Foreskin fibroblast (primary cell): ENCODE measurements at places on chromosomes 11 and 22.
A peak's percentile ranks its signal among the peaks of the same experiment; 100 is the strongest.

GRCh38 chr22:40022536-40023240, 27.9 kb downstream of the FAM83F start:
- DNase-seq: no peak

DNA sequence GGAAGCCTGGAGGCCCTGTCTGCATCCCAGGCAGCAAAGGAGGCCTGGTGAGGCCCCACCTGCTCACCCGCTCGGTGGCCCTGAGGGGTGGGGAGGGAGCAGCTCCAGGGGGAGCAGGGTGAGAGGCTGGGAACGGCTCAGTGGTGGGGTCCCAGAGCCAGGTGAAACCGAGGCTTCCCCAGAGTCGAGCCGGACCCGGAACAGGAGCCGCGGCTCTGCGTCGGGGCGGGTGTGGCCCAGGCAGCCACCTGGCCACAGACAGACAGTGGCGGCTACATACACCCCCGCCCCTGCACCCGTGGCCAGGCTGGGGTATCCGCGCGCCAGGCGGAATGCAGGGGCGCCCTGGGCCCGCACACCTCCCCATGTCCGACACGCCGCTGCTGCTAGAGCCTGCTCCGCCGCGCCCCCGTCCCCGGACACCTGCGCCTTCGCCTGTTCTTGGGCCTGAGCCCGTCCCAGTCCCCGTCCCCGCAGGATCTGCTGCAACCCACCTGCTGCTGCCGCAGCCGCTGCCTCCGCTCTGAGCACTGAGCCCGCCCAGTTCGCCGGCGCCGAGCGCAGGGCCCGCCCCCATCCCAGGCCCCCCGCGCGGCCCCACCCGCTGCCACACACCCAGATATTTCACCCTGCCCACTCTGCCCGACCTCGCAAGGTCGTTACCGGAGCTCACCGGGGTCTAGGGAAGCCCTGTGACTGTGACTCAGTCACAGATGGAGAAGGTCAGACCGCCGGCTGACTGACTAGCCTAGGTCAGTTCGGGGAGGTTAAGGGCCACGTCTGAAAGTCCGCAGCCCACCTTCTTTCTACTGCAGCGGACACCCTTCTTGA, at the start of gene SLC7A4:
Gene SLC7A4 (minus strand): TSS at position 525 of the 831 bp plus-strand sequence. CDS start 749 bp downstream, outside the sequence.
- no peak for DNase-seq

DNA sequence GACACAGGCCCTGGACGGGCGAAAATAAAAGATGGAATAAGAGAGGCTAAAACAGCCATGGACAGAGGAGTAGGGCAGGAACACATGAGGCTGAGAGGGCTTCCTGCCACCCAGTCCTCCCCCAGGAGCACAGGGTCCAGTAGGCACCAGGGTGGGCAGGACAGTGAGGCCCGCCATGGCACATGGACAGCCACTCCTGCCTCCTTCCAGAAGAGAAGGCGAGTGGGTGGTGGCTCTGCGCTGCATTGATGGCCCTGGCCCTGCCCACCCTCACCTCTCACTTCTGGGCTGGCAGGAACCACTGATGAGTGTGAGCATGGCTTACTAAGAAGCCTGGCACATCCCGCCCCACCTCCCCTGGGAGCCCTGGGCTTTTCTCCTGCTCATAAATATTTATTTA, 51.2 kb downstream of the TPBGL start:
- DNase-seq: no peak

DNA sequence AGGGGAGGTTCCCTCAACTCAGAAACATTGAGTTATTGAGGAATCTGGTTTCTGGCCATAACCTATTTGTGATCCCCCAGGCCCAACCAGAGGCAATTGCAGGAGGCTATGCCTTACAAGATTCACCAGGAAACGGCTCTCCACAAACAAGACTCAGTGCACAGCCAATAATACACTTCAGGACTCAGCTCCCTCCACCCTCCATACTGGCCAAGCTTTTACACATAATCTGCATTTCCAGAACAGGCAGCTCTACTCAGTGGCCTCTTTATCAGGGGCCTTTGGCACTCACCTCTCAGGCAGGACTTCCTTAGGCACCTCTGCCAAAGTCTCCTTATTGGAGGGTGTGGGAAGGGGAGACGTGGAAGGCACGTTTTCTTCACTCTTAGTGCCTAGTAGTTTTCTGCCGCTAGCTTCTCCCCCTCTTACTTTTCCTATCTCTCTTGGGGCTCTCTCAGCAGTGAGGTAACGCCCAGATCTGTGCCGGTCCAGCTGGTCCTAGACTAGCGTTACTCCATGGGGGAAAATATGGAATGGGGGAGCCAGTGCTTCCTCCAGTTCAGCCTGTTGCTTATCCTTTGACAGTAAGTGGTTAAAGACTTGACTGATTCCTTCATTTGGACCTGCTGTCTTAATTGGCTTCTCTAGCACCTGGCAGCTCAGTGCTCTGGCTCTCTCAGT, 62.8 kb upstream of the ANO3 start:
- no peak for DNase-seq

DNA sequence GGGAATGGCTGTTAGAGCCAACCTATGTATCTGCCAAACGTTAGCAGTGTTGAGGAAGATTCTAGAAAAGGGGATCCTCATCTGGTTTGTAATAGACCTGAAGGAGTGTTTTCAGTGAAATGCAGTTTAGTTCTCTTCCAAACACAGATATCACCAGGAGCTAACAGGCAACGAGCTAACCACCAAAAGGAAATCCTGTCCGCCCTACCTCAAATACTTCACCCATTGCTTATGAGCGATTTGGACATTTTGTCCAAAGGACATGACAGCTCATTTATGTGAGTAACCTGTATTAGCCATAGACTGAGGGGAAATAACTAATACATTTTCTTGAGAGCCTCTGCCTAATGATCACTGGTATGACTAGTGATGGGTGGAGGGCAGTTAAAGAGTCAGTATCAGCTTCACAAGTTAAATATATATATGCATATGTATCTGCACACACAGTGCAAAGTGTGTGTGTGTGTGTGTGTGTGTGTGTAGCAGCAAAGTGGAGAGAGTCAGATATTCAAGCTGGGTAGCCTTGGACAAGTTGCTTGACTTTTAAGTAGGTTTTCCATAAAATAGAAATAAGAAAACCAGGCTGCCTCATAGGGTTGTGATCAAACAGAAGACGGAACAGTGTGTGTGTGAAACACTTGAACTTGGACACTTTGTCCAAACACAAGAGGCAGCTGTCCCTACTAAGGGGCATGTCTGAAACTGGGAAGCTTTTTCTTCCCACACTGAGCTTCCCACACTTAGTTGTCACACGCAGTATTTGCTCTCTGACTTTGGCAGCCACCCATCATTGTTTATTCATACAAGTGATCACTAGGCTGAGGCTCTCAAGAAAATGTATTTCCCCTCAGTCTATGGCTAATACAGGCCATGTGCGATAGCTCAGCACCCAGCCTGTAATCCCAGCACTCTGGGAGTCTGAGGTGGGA, 940 bp upstream of the C11orf91 start:
- DNase-seq: peak; percentile 82

DNA sequence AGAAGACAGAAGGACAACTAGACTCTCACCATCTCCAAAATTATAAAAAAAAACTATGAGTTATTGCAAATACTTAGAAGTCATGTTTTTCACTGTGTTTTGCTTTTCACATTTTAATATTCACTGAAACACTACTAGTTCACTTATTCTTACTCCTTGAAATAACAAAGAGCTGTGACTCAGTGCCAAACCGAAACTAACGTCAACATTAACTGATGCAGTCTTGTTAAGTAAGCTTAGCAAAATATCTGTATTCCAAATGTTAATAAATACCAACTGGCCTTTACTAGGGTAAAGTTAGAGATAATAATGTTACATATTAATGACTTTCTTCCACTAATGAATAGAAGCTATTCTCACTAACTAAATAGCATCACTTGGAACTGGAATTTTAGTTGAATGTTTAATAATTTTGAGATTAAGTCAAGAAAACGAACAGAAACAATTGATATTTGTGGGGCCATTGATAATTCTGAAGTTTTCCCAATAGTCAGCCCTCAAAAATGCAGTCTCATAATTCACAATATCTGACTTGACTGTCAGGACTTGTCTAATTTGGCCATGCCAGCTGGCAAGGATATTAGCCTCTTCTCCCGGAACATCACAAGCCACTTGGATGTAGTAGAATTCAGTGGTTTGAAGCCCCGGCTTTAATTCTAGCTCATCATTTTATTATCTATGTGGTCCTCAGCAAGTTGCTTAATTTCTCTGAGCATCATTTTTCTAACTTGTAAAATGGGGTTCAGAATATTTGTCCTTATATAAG, 230.1 kb upstream of the DDI1 start:
- peak; percentile 85 for DNase-seq

- no peak for DNase-seq
These were observed 1455.3 kb downstream of the BRD1 start for GRCh38 chr22:48372390-48372789.

DNA sequence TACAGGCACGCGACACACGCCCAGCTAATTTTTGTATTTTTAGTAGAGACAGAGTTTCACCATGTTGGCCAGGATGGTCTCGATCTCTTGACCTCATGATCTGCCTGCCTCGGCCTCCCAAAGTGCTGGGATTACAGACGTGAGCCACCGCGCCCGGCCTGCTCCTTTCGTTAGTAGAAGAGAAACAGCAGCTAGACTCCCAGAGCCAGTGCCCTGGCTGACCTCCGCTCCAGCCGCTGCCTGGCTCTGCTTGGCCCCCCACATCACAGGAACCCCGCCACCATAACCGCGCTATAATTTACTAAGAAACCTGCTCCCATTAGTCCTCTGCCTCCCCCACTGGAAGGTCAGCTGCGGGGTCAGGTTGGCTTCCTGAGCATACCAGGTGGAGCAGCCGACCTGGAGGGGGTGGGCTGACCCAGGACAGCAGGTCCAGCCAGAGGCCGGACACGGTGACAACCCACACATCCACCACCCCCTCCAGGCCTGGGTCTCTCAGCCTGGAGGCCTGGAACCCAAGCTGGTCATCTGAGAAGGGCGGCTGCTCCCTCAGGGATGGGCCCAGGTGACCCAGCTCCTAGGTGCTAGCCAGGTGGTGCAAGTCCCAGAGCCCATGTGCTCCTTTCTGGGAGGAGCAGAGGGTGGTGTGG, 7.5 kb upstream of the POLDIP3 start:
- DNase-seq: no peak

DNA sequence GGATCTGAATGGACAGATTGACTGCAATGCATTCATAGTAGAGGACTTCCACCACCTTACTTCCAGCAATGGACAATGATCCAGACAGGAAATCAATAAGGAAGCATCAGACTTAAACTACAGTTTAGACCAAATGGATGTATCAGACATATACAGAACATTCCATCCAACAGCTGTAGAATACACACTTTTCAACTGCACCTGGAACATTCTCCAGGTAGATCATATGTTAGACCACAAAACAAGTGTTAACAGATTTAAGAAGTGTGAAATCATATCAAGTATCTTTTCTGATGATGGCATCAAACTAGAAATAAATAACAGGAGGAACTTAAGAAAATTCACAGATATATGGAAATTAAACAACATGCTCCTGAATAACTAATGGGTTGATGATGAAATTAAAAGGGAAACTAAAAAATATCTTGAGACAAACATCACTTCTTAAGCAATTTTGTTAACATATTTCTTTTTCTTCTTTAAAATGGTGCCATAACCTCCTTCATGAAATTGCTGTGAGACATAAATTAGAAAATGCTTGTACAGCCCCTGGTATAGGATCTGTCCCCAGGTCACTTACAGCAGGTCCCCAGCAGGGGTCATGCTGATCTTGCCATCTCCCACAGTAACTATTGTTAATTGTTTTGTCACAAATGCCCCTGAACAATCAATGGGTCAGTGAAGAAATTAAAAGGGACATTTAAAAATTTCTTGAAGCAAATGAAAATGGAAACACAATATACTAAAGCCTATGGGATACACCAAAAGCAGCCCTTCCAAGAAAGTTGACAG, 100.0 kb upstream of the OR4B1 start:
- DNase-seq: no peak

DNA sequence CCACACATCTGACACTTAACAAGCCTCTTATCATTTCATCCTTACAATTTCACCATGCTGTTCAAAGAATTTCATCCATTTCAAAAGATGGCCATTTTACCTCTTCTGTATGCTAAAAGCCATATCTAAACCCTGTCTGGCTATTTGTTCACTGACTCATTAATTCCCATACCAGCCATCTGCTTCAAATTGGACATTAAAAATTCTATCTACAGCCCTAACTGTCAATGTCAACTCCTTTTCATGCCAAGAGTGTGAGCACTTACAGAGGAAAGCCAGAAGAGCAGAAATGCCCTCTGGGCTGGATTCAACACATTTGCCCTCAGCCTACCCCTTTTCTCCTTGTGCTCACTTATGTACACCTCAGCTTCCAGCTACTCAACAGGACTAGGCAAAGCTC, 59.2 kb downstream of the SYTL2 start:
- peak; percentile 10 for DNase-seq

DNA sequence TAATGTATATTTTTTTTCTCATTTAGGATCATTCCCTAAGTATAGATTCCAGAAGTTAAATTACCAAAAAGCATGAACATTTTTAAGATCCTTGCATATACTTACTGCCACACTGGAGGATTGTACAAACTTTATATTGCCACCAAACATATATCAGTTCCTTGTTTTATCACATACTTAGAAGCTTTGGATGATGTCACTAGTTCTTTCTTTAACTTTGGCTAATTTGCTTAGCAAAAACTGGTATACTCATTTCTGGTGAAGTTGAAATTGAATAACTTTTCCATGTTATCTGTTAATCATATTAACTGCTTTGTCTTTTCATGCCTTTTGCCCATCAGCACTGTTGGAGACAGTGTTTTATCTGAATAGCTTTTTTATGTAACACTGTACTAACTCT, 31.6 kb upstream of the PRDM10 start:
- no peak for DNase-seq

DNA sequence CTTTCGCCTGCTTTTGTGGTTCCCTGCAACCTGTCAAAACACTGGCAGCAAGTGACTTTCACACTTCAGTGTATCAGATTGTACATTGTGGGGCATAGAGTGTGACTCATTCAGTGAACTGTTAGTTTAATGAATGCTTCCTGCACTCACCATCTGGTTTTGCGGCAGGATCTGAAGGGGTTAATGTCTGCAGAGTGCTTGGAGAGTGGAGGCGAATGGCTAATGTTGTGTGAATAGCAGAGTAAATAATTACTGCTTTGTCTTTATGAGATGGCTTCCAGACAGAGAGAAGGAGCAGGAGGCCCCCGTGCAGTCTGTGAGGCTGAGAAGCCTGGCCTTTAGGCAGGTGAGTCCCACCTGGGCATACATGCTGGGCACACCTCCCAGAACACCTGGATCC, 454.3 kb upstream of the KIRREL3 start:
- DNase-seq: no peak

GRCh38 chr11:94802501-94802900, 34.3 kb downstream of the AMOTL1 start:
- DNase-seq: no peak
